ENCODE measurements at places on chromosomes 6 and 20.

DNA sequence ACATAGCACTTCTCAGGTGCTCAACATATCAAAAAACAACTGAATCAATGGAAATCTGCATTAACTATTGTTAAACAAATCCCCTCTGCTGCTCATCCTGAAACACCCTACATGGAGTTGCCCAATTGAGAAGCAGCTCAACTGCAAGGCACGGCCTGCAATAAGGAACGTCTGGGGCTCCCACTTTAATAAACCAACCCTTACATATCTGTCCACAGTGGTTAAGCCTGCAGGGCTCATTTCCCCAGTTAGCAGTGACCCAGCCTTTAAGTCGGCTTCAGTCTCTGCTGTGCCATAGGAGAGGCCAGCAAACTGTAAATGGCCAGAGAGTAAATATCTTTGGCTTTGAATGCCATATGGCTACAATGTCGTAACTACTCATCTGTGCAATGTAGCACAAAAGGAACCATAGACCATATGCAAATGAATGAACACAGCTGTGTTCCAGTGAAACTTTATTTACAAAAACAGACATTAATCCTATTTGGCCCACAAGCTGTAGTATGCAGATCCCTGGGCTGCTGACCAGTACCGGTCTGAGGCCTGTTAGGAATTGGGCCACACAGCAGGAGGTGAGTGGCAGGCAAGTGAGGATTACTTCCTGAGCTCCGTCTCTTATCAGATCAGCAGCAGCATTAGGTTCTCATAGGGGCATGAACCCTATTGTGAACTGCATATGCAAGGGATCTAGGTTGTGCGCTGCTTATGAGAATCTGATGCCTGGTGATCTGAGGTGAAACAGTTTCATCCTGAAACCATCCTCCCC, 522.7 kb upstream of the CDH4 start:
- DNase-seq: no peak

GRCh38 chr6:70552974-70553373, 13.8 kb upstream of the SDHAF4 start:
- no peak for DNase-seq

GRCh38 chr20:41133709-41134361, 3.5 kb upstream of the PLCG1 start:
- no peak for DNase-seq

- no peak for DNase-seq
These were observed 471.5 kb downstream of the EPM2A start for GRCh38 chr6:145263778-145264211.

- no peak for DNase-seq
These were observed 38.0 kb upstream of the VGLL2 start for GRCh38 chr6:117227245-117227962.

DNA sequence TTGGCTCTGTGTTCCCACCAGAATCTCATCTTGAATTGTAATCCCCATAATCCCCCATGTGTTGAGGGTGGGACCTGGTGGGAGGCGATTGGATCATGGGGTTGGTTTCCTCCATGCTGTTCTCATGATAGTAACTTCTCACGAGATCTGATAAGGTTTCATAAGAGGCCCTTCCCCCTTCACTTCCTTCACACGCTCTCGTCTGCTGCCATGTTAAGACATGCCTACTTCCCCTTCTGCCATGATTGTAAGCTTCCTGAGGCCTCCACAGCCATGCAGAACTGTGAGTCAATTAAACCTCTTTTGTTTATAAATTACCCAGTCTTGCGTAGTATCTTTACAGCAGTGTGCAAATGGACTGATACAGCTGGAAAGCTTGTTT, 90.0 kb downstream of the ELOVL5 start:
- no peak for DNase-seq

- no peak for DNase-seq
These were observed at the start of gene EYA4 for GRCh38 chr6:133241086-133241900. EYA4 (plus strand) TSS chr6:133241357; CDS start chr6:133274781, 33,424 bp downstream.

GRCh38 chr20:4306206-4306605, 290.8 kb upstream of the RNF24 start:
- no peak for DNase-seq

GRCh38 chr6:16249971-16250370, 11.6 kb downstream of the GMPR start:
- no peak for DNase-seq

DNA sequence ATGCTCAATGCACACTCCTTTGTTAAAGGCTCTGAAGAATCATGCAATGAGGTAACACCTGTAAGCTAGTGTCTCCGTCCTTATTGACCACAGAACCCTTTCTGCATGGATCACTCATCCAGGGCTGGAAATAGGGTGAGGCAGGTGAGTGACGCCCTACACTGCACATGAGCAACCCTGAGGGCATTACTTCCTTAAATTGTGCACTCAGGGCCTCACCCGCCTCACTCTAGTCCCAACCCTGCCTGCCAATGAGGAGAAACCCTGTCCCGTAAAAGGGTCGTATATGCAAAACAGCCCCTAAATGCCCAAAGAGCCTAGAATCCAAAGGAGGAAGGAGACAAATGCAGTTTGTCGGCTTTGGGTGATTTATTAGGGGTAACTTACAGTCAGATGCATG, 33.6 kb upstream of the NOP56 start:
- DNase-seq: no peak

- DNase-seq: no peak
These were observed 200.7 kb upstream of the BMP2 start for GRCh38 chr20:6566821-6567220.

GRCh38 chr6:18454446-18454845, 67.3 kb downstream of the RNF144B start:
- DNase-seq: no peak

DNA sequence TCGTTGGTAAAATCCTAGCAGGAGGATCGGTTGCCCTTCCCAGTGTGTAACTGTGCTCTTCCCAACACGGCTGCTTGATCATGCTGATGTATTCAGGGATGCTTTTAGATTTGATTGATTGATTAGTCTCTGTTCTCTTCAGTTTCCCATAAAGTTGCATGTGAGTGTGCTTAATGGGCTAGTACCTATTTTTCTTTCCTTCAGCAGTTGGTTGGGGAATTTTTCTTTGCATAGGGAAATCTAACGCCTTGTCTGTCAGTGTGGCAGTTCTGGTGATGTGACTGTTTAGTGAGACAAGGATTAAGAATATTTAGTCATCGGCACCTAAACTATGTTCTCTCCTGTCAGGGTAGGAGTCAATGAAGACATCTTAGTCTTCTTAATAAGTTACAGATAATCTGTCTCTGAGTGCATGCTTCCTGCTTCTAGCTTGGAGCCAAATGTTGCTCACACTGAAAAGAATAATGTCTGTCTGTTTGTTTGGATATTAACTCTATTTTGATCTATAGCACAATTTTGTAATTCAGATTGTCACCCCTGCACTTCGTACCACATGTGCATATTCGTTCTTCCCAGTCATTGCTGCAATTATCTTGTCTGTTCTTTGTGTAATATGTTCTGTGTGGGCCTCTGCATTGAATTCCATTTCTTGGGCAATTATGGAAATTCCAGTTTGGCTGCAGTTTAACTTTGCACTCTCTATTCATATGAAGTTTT, 169.9 kb downstream of the EDN1 start:
- no peak for DNase-seq

DNA sequence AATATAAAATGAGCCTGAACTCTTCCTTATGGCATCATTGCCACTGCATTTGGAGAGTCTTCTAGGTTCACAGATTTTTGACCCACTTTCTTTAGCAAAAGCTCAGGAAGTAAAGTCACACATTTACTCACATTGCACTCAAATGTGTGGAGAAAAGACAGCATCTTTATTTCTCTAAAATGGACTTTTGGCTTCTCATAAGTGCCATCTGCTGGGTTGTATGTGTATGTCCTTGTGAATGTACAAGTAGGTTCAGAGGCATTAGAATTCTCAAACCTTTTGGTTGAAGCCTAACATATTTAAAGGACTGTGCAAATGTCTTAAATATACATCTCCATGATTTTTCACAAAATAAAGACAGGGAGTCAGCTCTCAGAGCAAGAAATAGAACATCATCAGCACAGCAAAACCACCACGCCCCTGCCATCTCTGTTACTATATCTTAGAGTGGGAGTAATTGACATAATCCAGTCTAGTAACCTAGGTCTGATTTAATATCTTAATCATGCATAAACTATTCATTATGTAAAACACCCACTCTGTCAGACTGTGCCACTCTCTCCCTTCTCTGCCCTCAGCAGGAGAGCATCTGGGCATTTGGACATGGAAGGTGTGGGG, 42.2 kb upstream of the SPTLC3 start:
- no peak for DNase-seq

GRCh38 chr6:159082039-159082815, 37.4 kb upstream of the TAGAP start:
- DNase-seq: no peak

- no peak for DNase-seq
These were observed 5.1 kb upstream of the HELZ2 start for GRCh38 chr20:63579017-63579694.

GRCh38 chr20:25237610-25238318, 10.1 kb upstream of the PYGB start:
- DNase-seq: no peak

DNA sequence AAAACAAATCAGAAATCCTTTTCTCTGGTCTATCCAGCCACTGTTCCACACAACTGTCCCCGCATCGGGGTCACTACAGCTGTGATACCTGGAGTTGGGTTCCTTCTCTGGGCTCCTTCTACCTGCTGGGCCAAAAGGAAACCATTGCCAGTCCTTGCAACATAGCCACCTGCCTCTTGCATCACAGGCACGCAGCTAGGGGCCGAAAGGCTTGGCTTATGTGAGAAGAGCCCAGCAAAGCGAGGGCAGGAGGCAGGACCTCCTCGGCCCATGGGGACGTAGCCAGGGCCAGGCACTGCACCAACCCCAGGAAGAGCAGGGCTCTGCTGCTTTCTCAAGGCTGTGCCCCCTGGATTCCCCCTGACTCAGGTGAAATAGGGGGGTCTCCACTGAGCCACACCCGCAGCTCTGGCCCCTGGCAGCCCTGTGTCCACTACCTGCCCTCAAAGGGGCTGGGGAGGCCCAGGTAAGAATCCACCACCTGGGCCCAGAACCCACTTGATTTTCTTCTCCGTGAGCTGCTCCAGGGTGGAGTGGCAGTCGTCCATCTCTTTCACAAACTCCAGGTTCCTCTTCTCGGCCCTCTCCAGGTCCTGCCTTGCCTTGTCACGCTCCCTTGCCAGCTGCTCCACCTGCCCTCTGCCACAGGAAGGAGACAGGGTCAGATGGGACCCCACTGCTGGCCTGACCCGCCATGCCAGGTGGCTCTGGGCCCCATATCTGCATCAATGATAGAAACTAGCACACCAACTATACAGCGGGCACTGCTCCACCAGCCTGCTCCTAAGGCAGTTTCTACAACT, 88.9 kb downstream of the GINS1 start:
- DNase-seq: no peak

DNA sequence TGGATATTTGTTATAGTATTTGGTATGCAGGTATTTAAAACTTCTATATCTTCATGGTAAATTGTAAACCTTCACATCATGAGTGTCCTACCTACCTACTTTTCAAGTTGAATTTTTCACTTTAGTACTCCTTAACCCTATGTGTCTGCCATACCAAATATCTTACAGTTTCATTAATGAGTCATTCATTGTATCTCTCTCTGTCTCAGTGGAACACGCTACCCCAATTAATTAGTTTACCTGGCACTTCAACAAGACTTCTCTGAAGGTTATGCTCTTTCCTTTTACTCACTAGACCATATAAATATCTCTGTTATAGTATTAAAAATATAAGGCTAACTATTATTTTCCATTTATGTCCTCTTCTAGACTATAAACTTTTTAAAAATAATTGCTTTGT, 123.9 kb upstream of the GJE1 start:
- DNase-seq: no peak

- DNase-seq: no peak
These were observed 1.6 kb downstream of the ARFRP1 start for GRCh38 chr20:63706027-63706695.

DNA sequence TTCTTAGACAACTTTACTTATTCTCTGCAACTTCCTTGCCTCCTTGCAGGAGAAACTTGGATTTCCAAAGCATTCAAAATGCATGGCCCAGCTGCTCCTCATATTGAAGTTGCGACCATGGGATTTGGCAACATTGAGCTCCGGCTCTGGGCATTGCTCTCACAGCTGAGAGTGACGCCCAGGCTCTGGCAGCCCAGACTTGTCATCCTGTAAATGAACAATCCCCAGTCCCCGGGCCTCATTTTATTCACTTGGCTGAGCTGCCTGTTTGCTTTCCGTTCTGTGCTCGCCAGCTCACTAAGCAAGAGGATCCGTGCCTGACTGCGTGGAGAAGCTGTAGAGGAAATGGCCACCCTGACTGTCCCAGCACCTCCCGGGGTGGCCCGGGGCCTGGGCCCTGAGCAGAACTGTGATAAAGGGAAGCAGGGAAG, 119.5 kb upstream of the CD93 start:
- no peak for DNase-seq

GRCh38 chr20:63037669-63038268, 31.0 kb upstream of the BHLHE23 start:
- DNase-seq: no peak

GRCh38 chr6:2575236-2575635, 175.5 kb downstream of the MYLK4 start:
- no peak for DNase-seq

DNA sequence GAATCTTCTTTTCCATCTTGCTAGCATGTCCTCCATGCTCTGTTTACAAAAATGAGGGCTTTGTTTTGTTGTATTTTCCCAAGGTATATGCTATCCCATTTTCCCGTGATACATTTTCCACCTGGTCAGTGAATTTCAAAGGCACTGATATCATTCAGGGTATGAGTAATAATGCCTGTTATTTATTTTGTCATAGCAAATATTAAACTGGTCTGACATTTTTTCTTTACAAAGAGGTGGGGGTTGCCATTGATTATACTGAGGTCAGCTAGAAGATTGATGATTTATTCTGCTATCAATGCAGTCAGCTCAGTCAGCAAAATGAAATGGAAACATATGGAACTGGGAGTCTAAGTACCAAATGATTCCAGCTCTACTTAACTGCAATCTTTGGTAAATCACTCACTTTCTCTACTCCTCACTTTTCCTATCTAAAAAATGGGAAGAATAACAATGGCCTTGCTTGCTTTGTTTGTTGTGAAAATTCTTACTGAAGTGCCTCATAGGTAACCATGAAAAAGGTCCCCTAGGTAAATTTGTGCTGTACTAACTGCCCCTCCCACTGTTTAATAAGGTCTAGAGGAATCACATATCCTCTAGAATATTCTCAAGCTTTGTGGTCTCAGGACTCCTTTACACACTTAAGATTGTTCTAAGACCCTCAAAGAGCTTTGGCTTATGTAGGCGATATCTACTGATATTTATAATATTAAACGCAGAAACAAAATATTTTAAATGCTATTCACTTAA, 64.0 kb downstream of the ARHGAP18 start:
- DNase-seq: no peak

DNA sequence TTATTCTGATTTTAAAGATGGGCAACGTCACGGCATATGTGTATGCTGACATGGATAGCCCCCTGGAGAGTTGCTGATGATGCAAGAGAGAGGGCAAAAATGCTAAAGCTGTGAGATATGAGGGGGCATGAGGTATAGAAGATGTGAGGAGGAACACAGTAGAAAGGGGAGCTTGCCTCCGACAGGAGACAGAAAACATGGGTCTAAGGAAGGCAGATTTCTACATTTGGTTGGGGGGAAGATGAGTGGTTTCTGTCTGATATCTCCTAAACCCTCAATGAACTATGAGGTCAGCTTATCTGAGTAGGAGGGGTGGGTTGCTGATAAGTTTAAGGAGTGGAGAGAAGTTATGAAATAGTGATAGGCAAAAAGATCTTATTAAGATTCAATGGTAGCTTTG, 6.0 kb downstream of the RNF24 start:
- no peak for DNase-seq

Measured in ovary (tissue), 10 donors.